Activated T-helper 1 cell treated with anti-CD3 and anti-CD28 coated beads, Interleukin-12 subunit alpha, Interleukin-12 subunit beta, Interleukin-2, Interleukin-4 antibody, amounts not matched to agents 30 ng/mL and 10 ng/mL and 1 ng/mL, durations not matched to agents 14 hours and 24 hours and 36 hours (primary cell): ENCODE measurements at places on chromosomes 5 and 9.

DNA sequence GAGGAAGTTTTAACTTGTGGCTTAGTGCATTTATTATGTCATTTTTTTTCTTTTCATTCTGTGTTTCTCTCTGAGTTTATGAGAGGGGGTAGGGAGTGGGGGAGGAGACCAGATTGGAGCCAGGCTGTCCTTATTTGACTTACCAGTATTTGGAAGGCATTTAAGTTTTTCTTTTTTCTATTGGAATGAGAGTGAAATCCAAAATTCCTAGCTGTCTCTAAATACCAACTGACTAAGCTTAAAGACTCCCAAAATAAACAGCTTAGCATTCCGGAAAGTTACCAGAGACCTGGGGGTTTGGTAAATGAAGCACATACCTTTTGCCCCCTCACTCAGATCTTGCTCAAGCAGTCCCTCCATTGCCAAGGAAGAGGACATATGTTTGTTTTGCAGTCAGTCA, 581.9 kb upstream of the BRINP1 start:
- no peak for DNase-seq
- H3K27me3 ChIP-seq, result no peaks in the 10 kb centered on the region
- no peaks in the 10 kb centered on the region for H3K4me1 ChIP-seq
- H3K36me3 ChIP-seq, result no peaks in the 10 kb centered on the region
- H3K27ac ChIP-seq, result no peak overlapping the region

GRCh38 chr9:117188394-117188793, 226.5 kb downstream of the ASTN2 start:
- no peak overlapping the region for H3K27ac ChIP-seq
- H3K27me3 ChIP-seq, result no peaks in the 10 kb centered on the region
- no peak for DNase-seq
- no peaks in the 10 kb centered on the region for H3K4me1 ChIP-seq

DNA sequence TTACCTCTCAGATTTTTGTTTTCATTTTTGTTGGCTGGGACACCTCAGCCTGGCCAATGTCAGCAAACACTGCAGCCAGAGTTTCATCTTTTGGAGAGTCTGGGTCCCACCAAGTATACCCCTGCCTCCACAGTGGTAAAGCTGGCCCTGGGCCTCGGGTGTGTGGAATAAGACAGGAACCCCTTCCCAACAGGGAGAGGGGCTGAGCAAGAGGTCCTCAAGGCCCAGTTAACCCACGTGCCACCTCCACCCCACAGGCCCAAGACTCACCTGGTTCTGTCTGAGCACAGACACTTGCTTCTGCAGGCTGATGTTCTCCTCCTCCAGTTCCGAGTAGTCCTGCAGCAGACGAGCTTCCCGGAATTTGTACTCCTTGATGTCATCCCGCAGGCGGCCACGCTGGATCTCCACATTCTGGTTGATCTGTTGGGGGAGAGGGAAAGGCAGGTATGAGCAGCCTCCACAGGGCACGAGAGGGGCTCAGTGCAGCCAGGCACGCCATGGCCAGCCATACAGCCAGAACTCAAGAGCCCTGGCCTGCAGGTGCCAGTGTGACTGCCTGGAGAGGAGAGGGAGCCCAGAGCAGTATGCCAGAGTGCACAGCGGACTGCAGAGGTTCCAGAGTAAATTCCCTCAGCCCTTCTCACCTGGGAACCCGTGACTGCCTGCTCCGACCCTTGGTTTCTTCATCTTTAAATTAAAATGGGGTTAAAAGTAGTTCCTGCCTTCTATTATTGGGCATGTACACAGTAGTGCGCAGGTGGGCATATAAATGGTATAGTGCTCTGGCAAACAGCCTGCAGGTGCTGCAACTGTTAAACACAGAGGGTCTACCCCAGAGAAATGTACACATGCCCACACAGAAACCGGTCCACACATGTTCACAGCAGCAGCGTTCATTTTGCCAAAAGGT, 42.0 kb downstream of the BICD2 start:
- H3K27ac ChIP-seq, result no peak overlapping the region
- no peak overlapping the region for H3K4me3 ChIP-seq
- peaks cover 10% of the 10 kb centered on the region for H3K4me1 ChIP-seq
- H3K36me3 ChIP-seq, result peaks cover 12% of the 10 kb centered on the region

DNA sequence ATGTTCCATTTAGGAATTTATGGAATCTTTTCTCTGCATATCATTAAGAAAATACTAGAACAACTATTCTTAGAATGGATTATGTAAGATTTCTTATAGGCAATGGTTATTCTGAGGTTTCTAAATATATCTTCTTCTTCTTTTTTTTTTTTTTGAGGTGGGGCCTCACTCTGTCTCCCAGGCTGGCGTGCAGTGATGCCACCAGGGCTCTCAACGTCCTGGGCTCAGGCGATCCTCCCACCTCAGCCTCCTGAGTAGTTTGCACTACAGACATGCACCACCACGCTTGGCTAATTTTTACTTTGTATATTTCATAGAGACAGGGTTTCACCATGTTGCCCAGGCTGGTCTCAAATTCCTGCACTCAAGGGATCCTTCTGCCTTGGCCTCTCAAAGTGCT, 137.2 kb downstream of the SREK1 start:
- no peak overlapping the region for H3K4me3 ChIP-seq
- no peaks in the 10 kb centered on the region for H3K36me3 ChIP-seq
- DNase-seq, result no peak
- H3K4me1 ChIP-seq, result no peaks in the 10 kb centered on the region
- H3K27ac ChIP-seq, result no peak overlapping the region
- peaks cover 17% of the 10 kb centered on the region for H3K27me3 ChIP-seq

DNA sequence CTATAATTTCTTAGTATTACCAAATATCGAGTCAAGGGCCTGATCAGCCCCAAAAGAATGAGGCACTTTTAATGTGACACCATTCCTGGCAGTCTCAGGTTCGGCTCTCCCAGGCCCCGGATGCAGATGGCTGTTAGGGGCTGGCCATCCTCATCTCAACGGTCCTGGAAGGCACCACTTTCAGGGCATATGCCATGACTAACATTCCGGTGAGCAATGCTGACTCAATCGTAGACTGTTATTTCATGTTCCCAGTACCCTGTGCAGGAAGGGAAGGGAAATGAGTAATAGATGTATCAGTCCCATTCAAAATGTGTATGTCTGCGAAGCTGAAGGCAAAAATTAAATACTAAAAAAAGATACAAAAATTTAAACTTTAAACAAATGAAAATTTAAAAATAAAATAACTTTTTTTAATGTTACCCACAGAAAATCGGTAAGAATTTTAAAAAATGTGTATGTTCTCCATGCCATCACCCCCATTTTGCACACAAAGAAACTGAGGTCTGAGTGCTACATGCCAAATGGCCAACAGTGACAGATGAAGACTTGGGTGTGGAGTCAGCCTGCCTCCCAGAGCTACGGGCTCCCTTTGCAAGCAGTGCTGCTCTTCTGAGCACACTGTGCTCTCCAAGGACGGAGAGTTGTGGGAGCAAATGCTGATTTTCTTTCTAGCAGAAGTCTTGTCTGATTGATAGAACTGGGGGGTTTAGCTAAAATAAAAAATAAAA, 79.0 kb downstream of the GLDC start:
- H3K4me3 ChIP-seq, result peak overlapping the region; percentile 57
- peaks cover 4% of the 10 kb centered on the region for H3K27me3 ChIP-seq
- peak; percentile 44 for DNase-seq
- H3K27ac ChIP-seq, result peak overlapping the region; percentile 80
- H3K4me1 ChIP-seq, result peaks cover 26% of the 10 kb centered on the region
- no peaks in the 10 kb centered on the region for H3K36me3 ChIP-seq
